Frontal cortex (tissue), 4 donors: ENCODE measurements at places on chromosomes 12 and 14. TPM values are rescaled to one million over a fixed set of nuclear protein-coding genes. Genes with fewer than 3 reads are reported as not detected.

Gene NEUROD4
- total RNA-seq, result 2.9 TPM

DNA sequence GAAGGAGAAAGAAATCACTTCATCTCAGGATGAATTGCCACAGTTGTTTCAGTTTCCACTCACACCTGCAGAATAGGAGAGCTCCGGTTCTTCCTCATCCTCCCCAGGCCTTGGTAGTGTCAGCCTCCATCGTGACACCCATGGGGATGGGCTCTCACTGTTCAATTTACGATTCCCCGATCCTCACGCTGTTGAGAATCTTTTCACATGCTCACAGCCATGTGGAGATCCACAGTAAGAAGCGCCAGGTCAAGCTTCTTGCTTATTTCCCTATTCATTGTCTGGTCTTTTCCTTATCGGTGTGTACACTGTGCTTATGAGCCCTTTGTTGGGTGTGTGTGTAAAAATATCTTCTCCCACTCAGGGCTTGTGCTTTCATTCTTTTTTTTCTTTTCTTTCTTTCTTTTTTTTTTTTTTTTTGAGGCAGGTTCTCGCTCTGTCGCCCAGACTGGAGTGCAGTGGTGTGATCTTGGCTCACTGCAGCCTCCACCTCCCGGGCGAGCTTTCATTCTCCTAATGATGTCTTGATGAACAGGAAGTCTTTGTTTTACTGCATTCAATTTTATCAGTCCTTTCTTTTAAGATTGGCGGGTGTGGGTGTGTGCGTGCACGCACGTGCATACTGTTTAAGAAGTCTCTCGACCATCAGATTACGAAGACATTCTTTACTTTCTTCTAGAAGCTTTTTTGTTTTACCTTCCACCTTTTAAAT lies 21.5 kb downstream of the RIN3 start:
- DNase-seq, result no peak

Gene SUOX
- total RNA-seq, result 8.2 TPM

Gene CD69
- not detected for total RNA-seq

Gene BMP4
- total RNA-seq, result 0.41 TPM

DNA sequence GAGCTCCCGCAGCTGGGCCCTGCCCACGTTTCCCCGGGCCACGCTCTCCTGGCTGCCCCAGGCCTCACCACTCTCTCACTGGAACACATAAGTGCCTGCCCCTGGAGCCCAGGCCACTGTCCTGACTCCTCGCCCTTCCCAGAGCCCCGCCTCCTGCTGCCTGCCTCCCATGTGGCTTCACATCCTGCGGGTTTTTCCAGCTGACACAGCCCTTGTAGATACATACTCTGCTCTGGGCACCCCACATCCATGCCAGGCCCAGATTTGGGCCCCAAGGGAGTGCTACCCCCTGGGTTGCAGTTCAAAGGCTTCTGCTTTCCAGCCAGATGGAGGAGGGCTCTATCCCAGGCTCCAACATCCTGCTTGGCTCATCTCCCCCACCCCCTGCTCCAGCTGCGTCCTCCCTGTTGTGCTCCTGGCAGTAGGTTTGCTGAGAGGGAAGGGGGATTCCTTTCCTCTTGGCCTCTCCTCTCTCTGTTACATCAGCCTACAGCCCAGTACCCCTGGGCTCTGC lies 60.1 kb downstream of the TSPAN9 start:
- no peak for DNase-seq
